HS-27A (cell line): ENCODE measurements at places on chromosomes 6 and 20.

DNA sequence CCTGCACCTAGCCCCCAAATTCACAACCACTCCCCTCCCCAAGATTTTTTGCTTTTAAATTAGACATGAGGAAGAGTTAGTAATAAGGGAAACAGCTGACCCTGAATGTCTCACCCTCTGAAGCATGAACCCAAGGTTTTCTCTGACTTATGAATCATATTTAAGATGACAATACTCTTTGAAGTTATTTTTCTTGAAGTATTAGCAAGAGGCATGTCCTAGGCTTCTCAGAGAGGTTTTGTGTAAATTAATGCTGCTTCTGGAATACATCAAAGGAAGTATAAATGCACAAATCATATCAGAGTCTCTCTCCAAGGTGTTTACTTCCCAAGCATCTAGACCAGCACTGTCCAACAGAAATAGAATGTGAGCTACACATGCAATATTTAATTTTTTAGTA, 408.1 kb upstream of the MARCKS start:
- DNase-seq, result no peak

GRCh38 chr6:139361211-139361610, 13.2 kb downstream of the CITED2 start:
- no peak for DNase-seq

DNA sequence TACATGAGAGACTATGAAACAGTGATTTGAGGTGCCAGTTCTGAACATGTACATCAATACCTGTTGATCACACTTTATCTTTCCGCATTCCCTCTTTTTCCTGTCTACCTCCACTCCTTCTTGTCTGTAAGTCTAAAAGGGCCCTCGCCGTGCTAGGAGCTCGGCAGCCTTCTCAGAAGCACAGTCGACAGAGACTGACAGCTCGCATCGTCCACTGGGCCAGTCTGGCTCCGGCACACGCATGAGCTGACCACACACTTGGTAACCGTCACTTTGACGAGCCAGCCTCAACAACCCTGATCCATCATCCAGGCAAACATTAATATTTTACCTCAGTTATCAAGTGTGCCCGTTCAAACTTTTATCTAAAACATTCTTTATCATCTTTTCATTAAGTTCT, 265.3 kb downstream of the TFAP2A start:
- no peak for DNase-seq

GRCh38 chr6:134642279-134642678, 307.6 kb downstream of the ALDH8A1 start:
- no peak for DNase-seq

GRCh38 chr6:54071821-54072340, 39.4 kb upstream of the MLIP start:
- no peak for DNase-seq

- DNase-seq, result no peak
Observed at GRCh38 chr6:165086814-165087213, 222.6 kb downstream of the C6orf118 start.

- no peak for DNase-seq
Observed at GRCh38 chr6:5506149-5506548, 244.8 kb downstream of the FARS2 start.

DNA sequence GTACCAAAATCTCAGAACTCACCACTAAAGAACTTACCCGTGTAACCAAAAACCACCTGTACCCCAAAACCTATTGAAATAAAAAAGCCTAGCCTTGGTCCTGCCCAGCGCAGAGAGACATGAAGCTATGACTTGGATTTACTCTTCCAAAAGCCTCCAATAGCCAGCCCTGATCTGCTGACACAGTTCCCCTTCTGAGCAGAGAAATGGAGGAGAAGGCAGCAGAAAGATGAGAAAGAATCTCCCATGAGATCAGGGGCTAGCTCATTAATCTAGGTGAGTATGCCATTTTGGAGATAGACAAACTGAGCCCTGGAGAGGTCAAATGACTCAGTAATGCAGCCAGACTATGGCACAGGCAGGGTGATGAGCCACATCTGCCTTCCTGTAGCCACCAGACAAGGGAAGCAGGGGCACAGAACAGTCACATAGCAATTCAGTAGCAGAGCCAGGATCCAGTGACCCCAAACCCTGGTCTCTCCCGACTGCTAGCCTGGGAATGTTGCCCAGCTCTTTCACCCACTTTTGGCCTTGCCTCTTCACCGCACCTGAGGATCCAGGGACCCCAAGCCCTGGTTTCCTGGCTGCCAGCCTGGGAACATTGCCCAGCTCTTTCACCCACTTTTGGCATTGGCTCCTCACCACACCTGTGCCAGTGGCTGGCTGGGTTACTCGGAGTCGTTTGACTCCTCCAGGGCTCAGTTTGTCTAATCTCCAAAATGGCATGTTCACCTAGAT, 7.2 kb upstream of the SDCBP2 start:
- no peak for DNase-seq

- DNase-seq, result no peak
Observed at GRCh38 chr6:113439866-113440265, 417.3 kb upstream of the MARCKS start.

DNA sequence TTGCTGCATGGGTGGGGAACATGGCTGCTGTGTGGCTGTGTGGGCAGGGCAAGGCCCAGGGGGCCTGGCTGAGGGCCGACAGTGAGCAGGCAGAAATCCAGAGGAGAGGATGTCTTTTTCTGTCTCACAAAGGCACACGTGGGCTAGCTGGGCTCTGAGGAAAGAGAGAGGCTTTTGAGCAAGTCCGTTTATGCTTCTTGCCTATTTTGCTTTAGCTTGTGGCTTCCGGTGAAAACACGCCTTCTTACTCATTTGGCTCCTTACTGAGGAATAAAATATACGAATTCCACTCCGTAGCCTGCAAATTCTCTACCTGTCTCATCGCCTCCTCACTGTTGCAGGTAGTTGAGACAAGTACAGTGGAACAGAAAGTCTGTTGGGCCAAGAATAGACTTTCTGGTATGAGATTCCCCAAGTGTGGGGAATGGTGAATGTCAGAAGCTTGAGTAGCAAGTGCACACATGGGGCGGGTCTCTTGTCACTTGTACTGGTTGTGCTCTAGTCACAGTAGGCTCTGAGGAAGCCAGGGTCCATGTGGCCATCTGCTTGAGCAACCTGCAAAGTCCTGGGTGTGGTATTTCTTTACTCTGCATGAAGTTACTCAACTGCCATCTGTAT, 28.4 kb downstream of the WRNIP1 start:
- no peak for DNase-seq

DNA sequence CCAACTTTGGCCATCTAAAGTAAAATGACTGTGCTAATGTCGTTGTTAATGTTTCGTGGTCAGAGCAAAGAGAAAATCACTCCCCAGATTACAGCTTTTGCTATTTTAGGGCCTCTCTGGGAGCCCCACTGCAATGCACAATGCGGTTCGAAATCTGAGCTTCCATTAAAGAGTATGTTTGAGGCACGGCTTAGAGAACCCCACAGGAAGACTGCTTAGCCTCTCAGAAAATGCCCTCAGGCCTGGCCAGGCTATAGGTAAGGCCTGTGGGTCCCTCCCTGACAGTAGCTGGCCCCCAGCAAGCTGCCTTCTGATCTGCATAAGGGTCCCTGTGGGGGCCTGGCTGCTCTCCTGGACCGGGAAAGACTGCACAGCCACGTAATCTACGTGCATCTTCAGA, 274.6 kb downstream of the PTPRT start:
- DNase-seq, result no peak

GRCh38 chr6:144912474-144912873, 627.3 kb downstream of the UTRN start:
- DNase-seq, result no peak

DNA sequence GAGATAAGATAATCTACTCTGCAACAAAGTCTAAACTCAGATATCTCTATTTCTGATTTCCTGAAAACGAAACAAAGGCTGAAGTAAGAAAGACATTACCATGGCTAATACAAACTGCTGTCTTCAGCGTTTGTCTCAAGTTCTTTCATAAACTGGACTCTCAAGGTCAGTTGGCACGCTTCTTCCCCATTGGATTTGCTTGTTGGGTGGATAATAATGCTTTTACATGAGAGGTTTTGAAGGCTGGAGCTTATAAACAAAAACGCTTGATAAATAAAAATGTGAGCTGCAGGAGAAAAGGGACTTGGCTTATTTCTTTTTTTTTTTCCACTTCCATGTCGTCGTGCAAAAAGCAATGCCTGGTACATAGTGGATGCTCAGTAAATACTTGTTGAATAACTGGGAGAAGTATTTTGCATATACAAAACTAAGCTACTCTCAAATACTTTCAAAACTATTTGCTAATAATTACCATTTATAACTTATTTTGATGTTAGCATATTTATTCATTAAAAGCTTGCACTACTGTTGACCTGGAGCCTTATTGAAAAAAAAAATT, 65.7 kb upstream of the EEF1A1 start:
- no peak for DNase-seq

DNA sequence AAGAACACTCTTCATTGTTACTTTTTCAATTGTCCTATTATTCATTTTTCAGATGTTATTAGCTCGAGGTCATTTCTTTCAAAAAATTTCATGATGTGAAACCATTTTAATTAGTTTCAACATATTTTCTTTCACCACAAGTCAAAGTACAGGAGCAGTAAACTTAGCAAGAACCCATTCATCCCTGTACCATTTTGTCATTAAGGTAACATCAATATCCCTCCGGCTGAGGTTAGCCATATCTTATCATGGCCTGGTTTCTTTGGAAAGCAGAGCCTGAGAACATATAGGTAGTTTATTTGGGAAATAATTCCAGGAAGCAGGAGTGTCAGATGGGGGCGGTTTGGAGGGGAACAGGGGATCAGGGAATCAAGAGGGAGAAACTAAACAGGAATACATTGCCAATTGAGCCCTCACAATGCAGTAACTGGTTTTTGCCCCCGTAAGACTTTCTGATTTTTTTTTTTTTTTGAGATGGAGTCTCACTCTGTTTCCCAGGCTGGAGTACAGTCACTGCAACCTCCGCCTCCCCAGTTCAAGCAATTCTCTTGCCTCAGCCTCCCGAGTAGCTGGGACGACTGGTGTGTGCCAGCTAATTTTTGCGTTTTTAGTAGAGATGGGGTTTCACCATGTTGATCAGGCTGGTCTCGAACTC, 83.7 kb downstream of the MKKS start:
- no peak for DNase-seq

DNA sequence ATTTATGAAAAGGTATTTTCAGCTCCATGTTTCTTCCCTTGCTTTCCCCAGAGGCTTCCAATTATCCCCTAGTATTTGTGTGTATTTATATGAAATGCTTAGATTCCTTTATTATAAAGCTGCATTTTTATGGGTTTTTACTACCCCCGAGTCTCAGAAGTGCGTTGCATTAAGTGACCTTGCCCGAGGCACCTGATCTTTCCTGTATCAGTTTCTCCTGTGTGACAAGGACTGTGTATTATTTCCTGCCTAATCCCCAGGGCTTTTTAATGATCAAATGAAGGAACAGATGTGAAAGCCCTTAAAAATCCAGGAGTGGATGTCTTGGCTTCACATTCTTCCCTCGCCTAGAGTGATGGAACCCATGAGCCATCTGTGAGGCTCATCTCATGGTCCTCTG, 118.8 kb downstream of the TULP4 start:
- DNase-seq, result no peak

GRCh38 chr6:144216668-144217218, 66.4 kb downstream of the STX11 start:
- DNase-seq, result no peak

DNA sequence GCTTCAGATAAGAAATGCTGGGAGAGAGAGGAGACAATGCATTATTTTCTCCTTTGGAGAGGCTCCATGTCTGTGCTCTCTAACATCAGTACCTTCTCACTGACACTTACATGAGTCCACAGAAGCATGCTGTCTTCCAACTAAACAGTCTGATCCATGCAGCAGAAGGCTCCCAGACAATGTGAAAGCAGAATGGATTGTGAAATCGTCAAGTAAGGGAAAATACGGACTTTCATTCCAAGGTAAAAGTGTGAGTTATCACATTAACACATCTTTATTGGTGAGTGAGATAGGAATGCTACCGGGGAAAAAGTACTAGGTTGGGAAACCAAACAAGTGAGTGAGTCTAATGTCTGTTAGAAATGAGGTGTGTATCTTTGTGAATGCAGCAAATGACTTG, 167.6 kb upstream of the KCNK16 start:
- no peak for DNase-seq

- no peak for DNase-seq
Observed at GRCh38 chr6:152135755-152136448, 328.4 kb downstream of the ESR1 start.

DNA sequence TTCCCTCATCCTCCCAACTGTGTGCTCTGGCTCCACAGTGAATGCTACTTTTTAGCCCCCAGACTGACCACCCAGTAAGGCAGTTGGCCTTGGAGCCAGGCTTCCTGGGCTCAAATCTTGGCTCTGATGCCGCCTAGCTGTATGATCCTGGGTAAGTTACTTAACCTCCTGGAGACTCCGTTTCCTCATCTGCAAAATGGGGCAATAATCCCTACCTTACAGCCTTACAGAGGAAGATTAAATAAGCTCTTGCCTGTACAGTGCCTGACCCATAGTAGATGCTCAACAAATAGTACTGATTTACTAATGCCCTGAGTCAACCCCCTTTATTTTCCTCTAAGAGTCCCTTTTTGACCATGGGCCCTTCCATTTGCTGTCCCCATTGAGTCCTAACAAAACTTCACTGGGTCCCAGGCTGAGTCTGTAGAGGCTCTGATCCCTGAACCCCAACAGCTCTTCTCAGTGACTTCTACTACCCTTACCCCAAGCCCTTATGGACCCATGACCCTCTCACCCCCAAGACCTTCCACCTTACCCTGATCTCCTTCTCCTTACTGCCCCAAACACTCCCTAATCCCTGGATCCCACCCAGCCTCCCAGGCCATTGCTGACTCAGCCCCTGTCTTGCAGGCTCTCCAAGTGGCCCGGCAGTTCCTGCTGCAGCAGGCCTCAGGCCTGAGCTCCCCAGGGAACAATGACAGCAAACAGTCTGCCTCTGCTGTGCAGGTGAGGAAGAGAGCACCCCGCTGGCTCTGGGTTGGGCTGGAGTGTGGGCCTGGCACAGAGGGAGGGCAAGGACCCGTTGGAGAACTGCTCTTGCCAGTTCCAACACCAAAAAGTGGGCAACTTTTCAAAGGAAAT, 31.4 kb downstream of the FOXP4 start:
- DNase-seq, result no peak

DNA sequence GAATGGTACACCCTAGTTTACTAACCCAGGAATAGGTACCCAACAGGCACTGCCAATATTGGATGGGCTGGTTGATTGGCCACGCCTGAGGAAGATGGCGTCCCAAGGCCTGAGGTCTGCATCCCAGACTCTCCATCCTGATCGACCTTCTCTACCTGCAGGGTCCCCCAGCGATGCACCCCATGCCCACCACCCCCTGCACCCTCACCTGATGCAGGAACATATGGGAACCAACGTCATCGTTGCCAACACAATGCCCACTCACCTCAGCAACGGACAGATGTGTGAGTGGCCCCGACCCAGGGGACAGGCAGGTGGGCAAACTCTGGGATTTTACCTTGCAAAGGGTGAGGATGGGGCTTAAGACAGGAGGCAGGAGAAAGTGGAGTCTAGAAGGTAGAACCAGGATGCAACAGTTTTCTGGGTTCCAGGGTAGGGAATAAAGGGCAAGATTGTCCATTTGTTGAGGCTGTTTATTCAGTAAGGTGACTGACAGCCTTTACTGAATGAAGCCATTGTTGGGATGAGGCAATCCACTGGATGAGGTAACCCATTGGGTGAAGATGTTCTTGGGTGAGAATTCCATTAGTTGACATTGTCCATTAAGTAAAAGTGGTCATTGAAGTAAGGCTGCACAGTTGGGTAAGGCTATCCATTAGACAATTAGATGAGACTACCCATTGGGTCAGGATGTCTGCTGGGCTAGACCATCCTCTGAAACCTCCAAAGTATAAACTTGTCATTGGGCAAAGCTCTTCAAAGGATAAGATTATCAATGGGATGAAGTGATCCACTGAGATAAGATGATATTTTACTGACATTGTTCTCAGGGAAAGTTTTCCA, 47.3 kb upstream of the TTPAL start:
- no peak for DNase-seq
